ENCODE measurements at places on chromosomes 12 and 14.

- peak; percentile 8 for DNase-seq
These were observed 218.6 kb upstream of the SYT1 start for GRCh38 chr12:78645956-78646355.

DNA sequence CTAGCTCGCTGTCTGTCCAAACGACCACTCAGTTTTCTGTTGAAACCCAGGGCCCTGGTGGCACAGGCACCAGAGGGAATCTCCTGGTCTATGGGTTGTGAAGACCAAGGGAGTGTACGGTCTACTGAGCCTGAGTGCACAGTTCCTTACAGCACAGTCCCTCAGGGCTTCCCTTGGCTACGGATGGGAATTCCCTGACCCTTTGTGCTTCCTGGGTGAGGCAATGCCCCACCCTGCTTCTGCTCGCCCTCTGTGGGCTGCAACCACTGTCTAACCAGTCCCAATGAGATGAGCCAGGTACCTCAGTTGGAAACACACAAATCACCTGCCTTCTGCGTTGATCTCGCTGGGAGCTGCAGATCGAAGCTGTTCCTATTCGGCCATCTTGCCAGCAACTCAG is 22.6 kb downstream of the GPHN start:
- no peak for DNase-seq

DNA sequence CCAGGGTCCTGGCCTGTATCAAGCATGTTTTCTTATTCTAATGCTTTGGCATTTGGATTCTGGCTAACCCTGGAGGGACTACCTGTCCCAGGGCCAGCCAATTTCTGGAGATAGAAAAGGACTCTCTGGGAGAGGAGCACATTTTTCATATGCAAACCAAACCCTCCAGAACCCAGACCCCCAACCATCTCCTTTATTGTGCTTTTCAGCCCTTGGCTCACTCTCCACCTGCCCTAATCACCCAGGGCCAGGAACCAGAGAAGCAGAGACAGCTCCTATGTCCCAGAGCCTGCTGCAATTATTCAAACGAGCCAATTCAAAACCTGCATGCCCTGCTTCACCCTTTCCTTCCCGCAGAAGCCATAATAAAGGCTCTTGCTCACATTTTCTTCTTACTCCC is 23.8 kb downstream of the HSPB8 start:
- DNase-seq: no peak

- DNase-seq: no peak
These were observed 13.0 kb downstream of the TBPL2 start for GRCh38 chr14:55427439-55427838.

- DNase-seq: peak; percentile 44
These were observed 70.8 kb downstream of the POLR3B start for GRCh38 chr12:106428384-106428783.
